Epithelial cell of esophagus (primary cell): ENCODE measurements at places on chromosomes 1 and 21.

- peak; percentile 71 for DNase-seq
These were observed 93.3 kb upstream of the CD1D start for GRCh38 chr1:158087320-158087927.

DNA sequence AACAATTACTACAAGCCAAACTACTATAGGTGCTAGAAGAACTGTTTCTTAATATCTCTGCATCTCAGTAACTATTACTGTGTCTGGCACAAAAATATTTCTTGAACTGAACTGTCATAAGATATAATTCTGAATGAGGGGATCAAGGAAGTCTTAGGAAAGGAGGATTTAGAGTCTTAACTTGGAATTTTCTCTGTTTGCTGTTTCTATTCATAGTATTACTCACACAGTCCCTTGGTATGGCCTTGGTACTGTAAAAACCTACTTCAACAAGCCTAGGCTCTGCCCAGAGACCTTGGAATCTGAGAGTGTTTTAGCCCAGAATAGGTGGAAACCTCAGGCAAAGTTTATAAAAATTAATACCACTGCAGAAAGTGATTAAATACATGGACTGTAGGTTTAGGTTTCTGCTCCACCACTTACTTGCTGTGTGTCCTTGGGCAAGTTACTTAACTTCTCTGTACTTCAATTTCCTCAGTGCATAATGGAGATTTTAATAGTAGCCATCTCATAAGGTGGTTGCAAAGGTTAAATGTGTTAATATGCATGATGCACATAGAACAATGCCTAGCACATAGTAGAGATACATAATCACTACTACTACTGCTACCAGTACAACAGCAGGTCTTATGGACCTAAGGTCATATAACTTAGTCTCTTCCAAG is 87.4 kb upstream of the NFIA start:
- no peak for DNase-seq

GRCh38 chr1:167629681-167630567 is at the start of gene RCSD1:
Gene RCSD1 (plus strand): TSS chr1:167630232. CDS start chr1:167630424, 192 bp downstream.
- peak; percentile 16 for DNase-seq

- DNase-seq: no peak
These were observed 29.9 kb downstream of the PIK3C2B start for GRCh38 chr1:204464701-204465100.

GRCh38 chr21:24093032-24093431 is 1514.2 kb downstream of the MRPL39 start:
- DNase-seq: no peak

- no peak for DNase-seq
These were observed 36.5 kb downstream of the ZMYM1 start for GRCh38 chr1:35115459-35116383.

- DNase-seq: peak; percentile 38
These were observed 156.9 kb upstream of the NBPF11 start for GRCh38 chr1:148308832-148309458.

DNA sequence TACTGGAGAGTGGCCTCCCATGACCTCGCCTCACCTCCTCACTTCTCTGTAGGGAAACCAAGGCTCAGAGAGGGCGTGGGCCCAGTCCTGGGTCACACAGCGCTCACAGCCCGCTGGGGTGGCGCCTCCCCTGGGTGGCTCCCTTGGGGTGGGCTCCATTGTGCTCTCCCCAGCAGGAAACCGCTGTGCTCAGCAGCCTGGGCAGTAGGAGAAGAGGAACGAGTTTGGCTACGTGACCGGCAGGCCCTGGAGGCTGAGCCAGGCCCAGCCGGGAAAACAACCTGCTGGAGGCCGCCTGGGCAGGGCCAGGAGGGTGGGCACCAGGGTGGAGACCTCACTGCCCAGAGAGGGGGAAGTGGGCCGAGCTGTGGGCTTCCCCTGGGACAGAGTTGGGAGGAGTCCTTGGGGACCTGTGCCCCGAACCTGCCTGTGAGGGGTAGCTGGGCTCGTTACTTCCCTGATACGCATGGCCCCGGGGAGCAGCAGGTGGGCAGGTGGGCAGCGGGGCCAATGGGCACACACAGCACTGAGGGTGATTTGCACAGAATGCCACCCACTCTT is 15.0 kb upstream of the FAM131C start:
- DNase-seq: no peak

GRCh38 chr1:215003686-215004085 is 78.9 kb upstream of the KCNK2 start:
- no peak for DNase-seq
